Inflammatory macrophage treated with lipopolysaccharide for 4 hours (primary cell): ENCODE measurements at places on chromosomes 16 and 17.

- no peak for DNase-seq
Observed at GRCh38 chr16:82641336-82641984, 14.7 kb downstream of the CDH13 start.

GRCh38 chr16:87584271-87584670, 18.0 kb upstream of the JPH3 start:
- DNase-seq, result no peak

DNA sequence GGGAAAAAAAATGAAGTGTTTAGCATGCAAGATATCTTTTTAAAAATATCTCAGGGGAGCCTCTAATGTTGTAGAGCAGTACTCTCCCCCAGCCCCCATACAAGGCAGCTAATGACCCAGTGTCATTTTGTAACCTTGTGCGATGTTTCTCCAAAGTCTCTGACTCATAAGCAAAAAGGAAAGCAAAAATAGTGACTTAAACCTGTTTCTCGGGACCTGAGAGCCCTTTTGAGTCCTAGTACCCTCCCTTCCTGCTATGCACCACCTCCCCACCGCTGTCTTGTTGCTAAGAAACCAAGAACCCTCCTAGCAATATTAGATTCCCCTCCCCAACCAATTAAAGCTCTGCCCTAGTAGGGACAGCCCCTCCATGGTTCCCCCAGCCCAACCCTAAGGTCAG, 2.8 kb downstream of the MYCBPAP start:
- DNase-seq, result peak; percentile 72

- DNase-seq, result no peak
Observed at GRCh38 chr16:59527206-59527997, 793.3 kb upstream of the GOT2 start.

GRCh38 chr17:27430882-27431491, 25.3 kb upstream of the KSR1 start:
- DNase-seq, result peak; percentile 48

DNA sequence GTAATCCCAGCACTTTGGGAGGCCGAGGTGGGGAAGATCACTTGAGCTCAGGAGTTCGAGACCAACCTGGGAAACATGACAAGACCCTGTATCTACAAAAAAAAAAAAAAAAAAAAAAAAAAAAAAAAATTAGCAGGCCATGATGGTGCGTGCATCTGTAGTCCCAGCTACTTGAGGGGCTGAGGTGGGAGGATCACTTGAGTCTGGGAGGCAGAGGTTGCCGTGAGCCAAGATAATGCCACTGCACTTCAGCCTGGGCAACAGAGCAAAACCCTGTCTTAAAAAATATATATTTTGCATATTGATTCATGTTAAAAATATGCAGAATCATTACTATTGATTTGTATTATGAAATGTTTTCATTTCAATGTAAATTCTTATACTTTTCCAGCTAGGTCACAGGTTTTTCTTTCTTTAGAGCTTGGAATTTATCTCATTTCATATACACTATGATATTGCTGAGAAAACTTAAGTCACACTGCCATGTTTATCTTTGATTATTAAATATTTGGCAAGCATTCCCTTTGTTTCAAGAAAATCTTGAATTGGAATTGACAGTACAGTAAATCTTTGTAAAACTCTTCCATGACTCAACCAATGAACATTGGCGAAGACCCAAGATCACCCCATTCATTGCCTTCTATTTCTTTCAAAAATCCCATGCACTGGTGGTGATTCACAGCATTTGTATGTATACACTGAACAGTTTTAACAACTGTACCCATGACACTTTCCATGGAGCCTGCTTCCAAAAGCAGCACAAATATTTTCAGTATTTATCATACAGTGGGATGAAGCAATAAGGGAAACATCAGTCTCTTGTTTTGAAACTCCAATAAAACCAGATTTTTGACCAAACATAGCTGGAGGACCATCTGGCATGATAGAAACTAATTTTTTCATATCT, 83.5 kb upstream of the TNRC6A start:
- no peak for DNase-seq

GRCh38 chr16:48911700-48912099, 301.7 kb upstream of the N4BP1 start:
- no peak for DNase-seq

- DNase-seq, result peak; percentile 16
Observed at GRCh38 chr17:72915625-72916081, 176.8 kb downstream of the SLC39A11 start.

DNA sequence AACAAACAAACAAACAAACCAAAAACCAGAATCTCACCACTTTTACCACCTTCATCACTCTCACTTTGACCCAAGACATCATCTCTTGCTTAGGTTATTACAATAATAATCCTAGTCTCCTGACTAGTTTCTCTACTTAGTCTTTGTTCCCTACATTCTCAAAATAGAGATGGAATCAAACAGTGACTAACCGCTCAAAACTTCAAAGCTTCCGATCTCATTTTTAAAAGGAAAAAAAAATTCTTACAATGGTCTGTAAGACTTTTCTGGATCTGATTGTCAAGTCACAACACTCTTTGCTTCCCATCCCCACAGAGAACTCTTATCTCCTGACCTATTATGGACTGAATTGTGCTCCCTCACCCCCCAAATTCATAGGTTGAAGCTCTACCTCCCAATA, 60.9 kb downstream of the SPAG9 start:
- no peak for DNase-seq

GRCh38 chr16:25012525-25012991, 2.6 kb downstream of the ARHGAP17 start:
- peak; percentile 86 for DNase-seq

DNA sequence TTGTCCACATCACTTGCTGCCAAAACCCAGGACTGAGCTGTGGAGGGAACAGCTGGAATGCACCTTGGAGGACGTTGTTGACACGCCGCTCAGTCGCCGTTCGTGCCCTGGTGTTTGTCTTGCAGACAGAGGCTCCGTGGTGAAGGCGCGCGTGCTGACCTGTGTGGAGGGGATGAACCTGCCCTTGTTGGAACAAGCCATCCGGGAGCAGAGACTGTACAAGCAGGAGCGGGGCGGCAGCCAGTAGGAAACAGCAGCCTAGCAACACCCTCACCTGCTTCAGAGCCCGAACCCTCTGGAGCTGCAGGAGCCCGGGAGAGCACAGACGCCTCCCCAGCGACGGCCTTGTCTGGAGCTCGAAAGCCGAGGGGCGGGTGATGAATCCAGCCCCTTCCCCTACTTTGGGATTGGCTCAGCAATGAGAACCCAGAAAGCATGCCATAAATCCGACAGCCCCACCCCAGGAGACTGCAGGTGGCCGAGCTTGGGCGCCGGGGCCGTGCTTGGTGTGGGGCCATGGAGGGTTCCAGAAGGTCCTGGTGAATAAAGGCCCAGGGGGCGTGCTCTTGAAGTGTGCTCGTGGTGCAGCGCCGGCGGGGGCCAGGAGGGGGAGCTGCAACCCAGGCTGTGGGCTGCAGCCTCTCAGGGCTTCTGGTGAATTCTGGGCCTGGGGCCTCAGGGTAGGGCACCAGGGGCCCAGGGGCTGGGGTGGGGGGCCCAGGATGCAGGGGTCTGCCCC, 470 bp upstream of the CDK3 start:
- peak; percentile 51 for DNase-seq

DNA sequence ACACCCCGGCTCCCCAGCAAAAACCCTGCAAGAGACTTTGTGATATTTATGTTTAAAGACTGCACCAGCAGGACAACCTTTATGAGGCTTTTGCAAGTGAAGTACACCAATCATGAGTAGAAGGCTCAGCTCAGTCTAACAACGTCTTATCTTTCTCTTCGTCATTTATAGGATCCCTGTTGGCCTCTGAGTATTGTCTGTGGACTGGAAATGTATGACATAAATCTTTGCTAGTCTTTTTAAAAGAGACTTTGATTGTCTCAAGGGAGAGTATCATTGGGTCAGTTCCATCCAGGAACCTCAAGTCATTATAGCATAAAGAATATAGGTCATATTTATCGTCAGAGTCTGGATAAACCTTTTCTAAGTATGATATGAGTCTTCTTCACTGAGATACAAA, 505.0 kb upstream of the SOX9 start:
- no peak for DNase-seq

DNA sequence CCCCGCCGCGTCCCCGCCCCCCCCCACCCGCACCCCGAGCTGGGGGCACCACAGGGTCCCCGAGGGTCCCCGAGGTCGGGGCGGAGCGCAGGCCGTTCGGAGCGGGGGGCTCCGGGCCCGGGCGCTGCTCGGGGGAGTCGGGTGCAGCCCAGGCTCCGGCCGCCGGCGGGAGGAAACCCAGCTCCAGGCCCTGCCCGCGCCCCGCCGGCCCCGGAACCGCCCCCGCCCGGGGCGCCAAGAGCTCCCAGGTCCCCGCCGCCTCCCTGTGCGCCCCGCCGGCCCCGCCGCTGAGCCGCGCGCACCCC, 33.2 kb upstream of the RPH3AL start:
- DNase-seq, result no peak

- DNase-seq, result no peak
Observed at GRCh38 chr17:29504711-29505110, 62.1 kb downstream of the ABHD15 start.

DNA sequence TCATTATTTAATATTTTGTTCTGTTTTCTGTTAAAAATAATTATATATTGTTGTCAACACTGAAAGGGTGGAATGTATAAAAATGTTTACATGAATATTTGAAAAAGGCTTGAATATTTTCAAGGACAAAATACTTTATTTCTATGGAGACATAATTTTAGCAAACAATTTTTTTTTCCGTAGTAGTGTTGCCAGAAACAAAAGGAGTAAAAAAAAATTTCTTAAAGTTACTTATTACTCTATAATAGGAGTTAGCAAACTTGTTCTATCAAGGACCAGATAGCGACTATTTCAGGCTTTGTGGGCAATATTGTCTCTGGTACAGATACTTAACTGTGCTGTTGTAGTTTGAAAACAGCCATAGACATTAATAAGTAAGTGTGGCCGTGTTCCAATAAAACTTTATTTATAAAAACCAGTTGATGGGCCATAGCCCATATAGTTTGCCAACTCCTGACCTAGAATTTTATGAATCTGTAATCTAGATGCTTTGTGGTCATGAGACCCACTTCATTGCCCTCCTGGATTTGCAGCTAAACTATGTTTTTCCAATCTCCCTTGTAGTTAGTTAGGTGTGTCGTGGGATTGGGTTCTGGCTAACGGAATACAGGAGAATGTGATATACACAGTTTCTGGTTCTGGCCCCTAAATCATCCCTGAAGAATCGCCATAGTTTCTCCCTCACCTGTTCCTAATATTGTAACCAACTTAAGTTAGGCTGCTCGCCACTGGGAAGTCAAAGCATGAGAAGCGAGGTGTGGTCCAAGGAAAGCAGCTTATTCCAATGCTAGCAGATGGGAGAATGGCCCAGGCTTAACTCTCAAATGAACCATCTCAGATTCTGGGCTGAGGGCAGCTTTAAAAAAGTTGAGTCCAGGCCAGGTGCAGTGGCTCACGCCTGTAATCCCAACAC, 153.6 kb downstream of the ABCA8 start:
- DNase-seq, result no peak

DNA sequence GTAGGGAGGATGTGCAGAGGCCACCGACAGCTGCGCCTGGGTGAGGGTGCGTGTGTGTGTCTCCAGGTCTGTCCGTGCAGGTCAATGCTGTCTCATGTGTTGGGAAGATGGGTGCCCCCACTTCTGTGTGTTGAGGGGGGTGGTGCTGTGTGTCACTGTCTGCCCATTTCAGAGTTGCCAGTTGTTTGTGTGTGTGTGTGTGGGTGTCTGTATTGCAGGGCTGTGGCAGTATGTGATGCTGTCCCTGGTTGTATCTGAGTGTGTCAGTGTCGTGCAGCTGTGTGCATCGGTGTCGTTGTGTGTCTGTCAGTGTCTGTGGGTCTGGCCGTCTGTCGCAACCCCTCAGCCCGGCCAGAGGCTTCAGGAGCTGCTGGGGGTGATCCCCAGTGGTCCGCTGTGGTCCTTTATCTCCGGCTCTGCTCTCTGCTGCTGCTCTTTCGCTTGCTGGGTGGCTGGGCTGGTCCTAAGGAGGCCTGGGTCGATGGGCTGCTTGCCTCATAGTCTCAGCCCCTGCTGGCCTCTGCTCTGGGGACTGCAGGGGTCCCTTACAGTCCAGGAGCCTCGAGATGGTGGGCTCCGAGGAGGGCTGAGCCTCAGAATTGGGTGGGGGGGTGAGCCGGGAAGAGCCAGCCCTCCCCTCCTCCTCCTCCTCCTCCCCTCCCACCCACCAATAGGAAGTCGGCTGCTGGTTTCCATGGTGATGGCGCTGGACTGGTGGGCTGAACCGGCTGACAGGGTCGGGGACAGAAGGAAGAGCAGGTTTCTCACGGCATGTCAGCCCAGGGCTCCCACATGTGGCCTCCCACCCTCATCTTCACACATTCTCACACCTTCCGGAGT, at the start of gene TSPOAP1:
Gene TSPOAP1, minus strand, starts transcription at position 601 of the 840 bp plus-strand sequence. CDS start 875 bp downstream, outside the sequence.
- peak; percentile 66 for DNase-seq

GRCh38 chr16:69924777-69925191, 26.4 kb upstream of the CLEC18A start:
- DNase-seq, result no peak

DNA sequence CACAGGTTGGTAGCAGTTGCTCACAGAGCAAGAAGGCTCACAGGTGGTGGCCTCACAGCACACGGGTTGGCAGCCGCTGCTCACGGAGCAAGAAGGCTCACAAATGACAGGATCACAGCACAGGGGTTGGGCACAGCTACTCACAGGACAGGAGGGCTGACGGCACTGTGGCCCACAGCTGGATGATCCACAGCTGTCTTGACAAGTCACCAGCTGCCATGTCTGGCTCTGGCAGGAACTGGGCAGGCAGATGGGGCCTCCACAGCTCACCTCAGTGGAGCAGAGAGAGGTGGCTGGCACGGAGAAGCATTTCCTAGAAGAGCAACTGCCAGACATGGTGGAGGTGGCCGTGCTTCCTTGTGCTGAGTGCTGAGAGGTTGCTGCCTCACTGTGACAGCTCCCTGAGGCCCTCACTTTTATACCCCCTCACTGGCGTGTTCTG, at the start of gene KRTAP16-1:
Gene KRTAP16-1, minus strand, starts transcription at position 392 of the 442 bp plus-strand sequence. Its CDS starts 56 bp downstream, at position 336.
- no peak for DNase-seq

DNA sequence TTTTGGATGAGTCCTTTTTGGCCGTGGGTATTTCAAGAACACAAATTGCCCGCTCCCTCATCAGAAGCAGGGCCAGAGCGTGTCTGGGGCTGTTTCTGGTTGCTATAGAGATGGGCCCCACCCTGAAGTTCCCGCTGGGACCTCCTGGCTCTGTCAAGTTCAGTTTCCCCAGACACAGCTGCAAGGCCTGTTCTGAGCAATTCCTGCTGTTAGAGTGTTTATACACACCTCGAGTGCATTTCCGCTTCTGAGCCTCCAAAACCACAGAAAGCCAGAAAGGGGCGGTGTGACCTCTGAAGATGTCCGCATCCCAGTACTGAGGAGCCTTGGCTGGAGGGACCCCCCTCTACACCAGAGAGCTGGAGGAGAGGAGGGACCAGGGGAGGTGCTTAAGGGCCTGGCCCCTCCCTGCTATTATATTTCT, 9.3 kb upstream of the WBP2 start:
- peak; percentile 38 for DNase-seq
